ENCODE measurements at places on chromosomes 16 and 17. TPM values are rescaled to one million over a fixed set of nuclear protein-coding genes. Genes with fewer than 3 reads are reported as not detected.

Gene TERB1
- not detected for total RNA-seq

- DNase-seq: no peak
These were observed 89.3 kb downstream of the SDR42E1 start for GRCh38 chr16:81921843-81922584.

DNA sequence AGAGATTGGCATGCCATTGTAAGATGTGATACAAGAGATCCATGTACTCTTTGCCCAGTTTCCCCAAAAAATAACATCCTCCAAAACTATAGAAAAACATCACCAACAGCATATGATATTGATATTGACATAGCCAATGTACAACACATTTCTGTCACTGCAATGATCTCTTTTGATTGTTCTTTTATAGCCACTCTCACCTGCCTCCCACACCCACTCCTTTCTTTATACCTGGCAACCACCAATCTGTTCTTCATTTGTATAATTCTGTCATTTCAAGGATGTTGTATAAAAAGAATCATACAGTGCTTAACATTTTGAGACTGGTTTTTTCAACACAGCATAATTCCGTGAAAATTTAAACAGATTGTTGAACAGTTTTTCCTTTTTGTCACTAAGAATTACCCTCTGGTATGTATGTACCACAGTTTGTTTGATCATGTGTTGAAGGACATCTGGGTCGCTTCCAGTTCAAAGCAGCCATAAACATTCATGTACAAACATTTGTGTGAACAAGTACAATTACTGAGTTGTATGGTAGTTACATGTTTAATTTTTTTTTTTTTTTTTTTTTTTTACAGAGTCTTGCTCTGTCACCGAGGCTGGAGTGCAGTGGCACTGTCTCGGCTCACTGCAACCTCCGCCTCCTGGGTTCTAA, 9.9 kb downstream of the KRTAP9-1 start:
- no peak for DNase-seq

DNA sequence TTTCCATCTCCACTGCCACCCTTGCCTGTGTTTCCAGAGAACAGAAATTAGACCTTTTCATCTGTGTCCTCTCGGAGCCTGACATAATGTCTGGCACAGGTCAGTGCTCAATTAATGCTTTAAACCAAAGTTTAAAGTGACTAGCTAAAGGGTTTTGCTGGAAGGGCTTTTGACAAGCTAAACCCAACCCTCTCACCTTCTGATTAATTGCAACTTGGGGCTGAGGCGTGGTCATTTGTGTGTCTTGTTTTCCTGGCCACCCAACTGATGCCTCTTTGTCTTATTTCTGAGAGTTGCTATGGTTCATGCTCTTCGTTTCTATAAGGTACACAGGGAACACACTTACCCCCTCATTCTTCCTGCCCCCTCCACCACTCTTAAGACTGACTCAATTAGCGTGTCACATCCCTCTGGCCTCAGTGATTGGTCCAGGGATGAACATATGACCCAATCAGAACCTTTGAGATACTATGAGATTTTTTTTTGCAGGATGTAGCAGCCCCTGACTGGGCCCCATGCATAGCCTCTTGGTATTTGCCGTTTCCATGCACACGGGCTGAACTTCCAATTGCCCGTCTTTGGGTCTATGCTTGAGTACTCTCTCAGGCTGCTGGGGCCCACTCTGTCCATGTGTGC, 15.8 kb upstream of the BRD7 start:
- no peak for DNase-seq

DNA sequence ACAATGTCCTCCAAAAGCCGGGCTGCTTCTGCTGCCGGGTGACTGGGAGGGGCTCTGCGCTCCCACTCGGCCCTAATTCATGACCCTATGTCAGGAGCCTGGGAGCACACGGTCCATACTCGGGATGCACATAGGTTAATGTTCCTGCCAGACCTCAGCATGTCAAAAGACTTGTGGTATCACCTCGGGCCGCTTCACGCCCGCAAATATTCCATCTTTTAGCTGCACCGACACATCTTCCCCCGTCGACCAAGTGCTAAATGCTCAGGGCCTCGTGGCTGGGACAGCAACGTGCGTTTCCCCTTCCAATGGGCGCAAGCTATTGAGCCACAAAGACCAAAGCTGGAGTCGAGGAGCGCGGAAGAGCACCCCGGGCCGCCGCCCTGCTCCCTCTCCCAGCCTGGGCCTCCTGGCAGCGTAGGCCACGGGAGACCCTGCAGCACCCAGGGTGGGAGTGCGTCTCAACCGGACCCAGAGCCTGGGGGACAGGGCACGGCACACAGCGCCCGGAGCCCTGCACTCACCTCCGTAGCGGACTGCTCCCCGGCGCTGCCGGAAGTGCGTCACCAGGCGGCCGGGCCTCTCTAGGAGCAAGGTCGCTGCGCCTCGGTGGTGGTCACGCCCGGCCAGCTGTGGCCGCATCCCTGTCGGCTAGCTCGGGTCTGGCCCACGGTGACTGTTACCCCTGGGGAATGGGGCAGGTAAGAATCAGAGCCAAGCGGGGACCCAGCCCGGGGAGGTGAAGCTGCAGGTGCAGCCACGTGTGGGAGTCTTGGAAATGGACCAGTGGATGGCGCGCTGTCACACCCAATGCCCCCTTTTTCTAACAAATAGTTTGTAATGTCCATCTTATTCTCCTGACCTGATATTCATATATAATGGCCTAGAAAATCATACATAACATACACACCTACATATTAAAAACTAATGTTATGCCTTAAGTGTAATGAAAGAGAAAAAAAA, at the start of gene ZNF23:
Gene ZNF23 (minus strand): TSS at position 562 of the 963 bp plus-strand sequence. CDS start 5,451 bp downstream, outside the sequence.
- peak; percentile 47 for DNase-seq

DNA sequence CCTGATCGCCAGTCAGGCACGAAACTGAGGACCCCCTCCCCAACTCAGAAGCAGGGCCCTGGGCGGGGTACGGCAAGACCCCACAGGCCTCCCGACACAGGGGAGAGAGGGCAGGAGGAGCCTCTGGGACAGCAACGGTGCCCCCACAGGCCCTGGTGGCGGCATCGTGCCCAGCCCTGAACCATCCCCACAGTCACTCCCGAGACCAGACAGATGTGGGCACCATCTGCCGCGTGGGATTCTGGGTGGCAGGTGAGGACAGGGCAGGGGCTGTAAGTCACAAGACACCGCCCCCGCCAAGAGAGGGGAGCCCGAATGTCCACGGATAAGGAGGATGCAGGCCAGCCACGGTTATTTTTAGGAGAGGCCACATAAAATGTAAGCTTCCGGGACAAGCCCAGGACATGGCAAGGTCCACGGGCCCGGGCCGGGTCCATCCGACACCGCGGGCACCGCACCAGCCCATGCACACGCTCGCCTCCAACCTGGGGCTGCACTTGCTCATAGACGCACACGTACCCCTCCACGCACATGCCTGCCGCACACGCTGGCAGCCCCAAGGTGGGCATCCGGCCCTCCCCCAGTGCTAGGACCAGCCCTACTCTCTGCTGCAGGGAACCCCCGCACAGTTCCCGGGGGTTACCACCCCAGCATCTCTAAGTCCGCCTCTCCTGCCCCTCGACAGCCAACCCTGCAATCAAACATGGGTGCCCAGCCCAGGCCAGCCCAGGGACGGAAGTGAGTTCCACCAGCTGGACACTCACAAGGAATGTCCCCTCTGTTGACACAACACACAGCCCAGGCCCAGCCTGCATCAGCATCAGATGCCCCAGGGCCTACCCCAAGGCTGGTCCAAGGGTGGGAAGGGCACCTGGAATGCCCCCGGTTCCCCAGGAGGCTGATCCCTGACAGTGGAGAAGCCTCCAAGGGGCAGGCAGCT, 8.2 kb upstream of the PVALEF start:
- no peak for DNase-seq
